ENCODE measurements at places on chromosomes 1 and 21.
A peak's percentile ranks its signal among the peaks of the same experiment; 100 is the strongest.

DNA sequence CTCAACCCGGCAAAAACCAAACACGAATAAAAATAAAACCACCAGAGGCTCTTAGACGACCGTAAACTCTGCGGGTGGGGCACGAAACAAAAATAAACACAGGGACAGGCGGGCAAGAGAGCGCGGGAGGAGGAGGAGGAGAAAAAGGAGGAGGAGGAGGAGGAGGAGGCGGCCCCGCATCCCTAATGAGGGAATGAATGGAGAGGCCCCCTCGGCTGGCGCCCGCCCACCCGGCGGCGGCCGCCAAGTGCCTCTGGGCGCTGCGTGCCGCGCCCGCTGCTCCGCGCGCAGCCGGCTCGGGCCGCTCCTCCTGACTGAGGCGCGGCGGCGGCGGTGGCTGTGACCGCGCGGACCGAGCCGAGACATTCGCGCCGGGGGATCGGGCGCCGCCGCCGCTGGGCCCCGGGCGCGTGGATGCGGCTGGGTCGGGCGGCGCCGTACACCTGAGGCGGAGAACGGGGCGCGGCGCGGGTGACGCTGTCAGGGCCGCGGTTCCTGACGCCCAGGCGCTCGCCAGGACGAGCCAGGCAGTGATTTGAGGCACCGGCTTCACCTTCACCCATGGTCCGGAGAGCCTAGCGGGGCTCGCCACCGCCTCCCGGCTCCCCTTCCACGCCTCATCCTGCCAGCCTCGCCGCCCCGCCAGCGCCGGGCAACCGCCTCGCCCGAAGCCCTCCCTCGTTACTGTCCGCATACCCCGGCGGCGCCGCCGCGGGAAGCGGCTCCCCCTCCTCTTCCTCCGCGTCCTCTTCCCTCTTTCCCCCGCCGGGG lies at the start of gene MARK1:
TSS of gene MARK1 (plus strand) at position 229 of the 771 bp plus-strand sequence. CDS start 687 bp downstream, outside the sequence.
- no peak for DNase-seq

- DNase-seq = no peak
Measured at GRCh38 chr1:216705676-216706075, 17.6 kb downstream of the ESRRG start.

DNA sequence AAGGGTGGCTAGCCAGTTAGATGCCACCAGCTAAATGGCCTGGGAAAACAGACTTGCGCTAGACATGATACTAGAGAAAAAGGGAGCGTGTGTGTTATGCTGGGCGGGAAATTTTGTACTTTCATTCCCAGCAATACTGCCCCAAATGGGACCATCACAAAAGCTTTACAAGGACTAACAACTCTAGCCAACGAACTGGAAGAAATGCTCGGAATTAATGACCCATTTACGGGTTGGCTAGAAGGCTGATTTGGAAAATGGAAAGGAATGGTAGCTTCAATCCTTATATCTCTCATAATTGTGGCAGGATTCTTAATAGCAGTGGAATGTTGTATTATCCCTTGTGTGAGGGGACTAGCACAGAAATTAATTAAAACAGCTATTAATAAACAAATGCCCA lies 27.9 kb upstream of the ZNF496 start:
- no peak for DNase-seq

GRCh38 chr1:109140392-109140791 lies 26.5 kb downstream of the ELAPOR1 start:
- DNase-seq = no peak

DNA sequence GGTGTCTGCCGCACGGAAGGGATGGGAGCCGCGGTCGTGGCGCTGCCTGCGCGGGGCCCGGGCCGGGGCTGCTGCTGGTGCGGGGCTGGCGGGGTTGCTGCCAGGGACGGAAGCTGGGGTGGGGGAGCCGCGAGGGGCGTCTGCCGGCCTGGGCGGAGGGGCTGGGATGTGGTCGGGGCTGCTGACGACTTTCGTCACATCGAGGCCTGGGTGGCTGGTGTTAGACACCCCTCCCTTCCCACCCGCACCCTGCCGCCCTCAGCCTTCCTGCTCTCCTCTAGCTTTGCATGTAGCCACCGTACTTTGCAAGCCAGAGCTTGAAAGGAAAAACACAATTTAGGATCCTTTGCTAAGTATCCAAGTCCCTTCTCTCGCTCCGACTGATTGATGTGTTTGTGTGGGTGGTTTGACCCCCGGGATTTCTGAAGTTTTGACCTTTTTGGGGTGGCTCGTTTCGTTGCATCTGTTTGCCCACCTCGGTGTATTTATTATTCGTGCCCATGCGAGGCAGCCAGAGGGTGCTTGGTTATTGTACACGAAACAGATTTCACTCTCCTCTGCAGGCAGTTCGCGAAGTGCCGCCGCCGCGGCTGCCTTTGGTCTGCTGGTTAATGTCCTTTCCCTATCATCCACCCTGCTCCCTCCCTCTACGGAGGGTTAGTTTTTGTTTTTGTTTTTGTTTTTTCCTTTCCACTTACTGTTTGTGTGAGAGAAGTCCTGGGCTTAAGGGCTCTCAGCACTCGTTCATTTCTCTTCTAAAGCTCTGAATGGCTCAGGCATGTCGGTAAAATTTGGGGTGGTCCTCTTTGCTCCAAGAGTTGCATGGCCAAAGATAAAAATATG lies 868 bp downstream of the C1orf21 start:
- DNase-seq = no peak

GRCh38 chr1:200845360-200845759 lies 27.4 kb upstream of the GPR25 start:
- DNase-seq = no peak

GRCh38 chr1:174740249-174740968 lies 259.3 kb upstream of the CACYBP start:
- DNase-seq = no peak

- DNase-seq = no peak
Measured at GRCh38 chr1:215923129-215923824, 356.2 kb downstream of the KCTD3 start.

DNA sequence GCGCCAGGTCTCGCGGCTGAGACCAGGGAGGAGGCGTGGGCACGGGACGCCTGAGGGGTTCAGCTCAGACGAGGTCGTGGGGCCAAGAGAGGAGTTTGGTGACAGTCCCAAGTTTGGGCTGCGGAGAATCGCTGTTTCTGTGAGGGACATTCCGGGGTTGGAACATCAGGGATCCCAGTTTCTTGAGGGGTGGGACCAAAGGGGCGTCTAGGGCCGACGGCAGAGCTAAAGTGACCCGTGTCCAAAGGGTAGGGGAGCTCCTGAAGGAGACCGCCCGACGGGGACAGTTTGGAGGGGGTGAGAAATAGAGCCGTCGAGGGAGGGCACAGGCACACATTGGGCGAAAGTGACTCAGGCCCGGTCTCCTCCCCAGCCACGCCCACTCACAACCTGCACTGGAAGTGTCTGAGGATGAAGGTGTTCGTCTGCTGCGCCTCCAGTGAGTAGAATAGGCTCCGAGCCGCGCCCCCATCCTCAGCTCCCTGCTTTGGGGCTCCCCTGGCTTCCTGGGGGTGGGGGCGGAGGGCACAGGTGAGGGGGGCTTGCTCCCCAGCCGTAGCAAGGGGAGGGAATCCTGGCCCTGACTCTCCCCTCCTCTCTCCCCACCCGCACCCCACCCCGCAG lies 7.0 kb downstream of the EFNA3 start:
- peak; percentile 70 for DNase-seq

- no peak for DNase-seq
Measured at GRCh38 chr1:153763365-153764225, 11.6 kb upstream of the SLC27A3 start.

DNA sequence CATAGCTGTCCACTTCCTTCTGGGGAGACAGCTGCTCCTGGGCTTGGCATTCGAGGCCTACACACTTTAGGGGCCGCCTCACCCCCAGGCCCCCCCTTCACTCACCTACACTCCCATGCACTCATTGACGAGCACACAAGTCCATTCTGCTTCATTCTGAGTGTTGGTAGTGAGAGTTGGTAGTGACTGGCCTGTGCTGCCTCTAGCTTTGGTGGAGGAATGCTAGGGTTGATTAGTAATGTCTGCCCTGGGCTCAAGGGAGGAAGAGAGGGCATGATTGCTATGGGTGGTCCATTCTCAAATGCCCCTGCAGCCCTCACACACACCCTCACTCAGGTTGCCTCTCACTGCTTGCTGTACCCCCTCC lies 30.4 kb downstream of the TRIM11 start:
- no peak for DNase-seq

GRCh38 chr21:44984792-44985440 lies 45.1 kb downstream of the SLX9 start:
- no peak for DNase-seq

DNA sequence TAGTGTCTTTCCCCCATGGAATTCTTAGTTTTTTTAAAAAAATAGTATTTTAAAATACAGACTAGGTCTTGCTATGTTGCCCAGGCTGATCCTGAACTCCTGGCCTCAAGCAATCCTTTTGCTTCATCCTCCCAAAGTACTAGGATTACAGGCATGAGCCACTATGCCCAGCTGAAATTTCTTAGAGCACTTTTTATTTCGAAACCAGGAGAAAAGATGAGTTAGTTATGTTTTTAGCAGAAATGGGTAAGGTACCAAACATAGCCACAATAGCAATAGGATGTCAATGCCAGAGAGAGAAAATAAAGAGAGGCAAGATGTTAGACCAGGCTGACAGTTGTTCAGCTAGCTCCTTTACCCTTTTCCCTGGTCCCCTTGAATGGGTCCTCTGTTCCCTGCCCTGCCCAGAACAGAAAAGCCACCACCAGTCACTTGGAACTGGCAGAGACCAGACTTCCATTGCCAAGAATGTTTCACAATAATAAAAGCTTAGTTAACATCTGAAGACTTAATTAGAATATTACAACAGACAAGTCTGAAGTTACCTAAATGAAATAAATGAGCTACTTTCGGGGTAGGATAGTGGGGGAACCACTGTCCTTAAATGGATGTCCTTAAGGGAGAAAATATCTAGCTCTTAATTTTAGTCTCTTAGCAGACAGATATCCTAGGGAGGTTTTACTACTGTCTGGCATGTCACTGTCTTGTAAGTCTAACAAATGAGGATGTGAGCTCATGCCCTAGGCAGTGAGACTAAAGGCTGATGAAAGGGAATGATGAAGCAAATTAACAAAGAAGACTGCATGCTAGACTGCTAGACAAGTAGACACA lies 54.3 kb downstream of the ABL2 start:
- DNase-seq = no peak

DNA sequence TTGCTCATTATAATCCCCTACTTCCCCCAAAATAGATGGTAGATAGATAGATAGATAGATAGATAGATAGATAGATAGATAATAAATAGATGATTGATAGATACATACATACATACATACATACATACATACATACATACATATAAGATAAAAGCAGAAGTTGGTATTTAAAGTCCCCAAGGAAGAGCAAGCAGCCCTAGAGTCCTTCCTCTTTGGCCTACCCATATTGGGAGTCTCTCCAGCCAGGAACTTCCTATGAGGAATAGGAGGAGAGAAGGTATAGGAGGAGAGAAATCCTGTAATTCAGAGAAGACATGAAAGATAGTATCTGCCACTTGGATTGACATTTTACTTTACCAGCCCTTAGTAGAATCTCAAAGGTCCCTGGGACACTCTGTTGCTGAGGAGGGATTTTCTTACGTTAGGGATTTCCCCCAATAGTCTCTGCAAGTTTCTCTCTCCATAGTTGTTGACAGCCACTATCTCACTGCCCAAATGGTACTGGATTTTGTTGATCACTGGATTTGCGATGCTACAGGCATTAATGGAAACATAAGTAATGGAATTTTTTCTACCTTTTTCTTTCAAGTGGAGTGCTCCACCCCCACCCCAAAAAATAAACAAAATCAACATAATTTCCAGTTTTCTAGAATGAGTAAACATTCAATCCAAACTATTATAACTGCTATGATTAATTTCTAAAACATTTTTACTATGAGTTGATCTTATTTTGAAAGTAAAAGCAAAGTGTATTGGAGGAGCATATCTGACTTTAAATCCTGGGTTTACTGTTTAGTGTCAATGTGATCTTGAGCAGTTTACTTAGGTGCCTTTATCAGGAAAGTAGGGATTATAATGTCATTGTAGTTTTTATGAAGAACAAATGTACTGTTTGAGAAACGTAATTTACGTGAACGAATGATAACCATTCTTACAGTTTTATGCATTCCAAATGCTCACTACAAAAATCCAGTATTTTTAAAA lies 93.2 kb upstream of the TNFSF4 start:
- DNase-seq = no peak

DNA sequence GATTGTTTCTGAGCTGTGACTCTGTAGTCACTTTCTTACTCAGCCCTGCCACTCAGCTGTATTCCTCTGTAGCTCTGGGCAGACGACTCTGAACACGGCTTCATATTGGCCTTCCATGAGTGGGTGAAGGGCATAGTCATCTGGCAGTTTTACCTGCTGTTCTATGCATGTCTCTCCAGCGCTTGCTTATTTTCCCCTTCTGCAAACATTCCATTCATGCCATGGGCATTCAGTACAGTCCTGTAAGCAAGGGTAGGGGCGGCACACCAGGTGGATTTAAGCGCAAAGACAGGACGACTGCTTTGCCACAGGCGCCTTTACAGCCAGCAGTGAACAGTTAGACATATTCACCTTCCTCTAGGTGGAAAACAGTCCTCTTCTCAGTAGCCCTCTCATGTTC lies 4.4 kb upstream of the WDR26 start:
- DNase-seq = peak; percentile 65

- no peak for DNase-seq
Measured at GRCh38 chr1:37726751-37727585, 34.7 kb downstream of the CDCA8 start.

DNA sequence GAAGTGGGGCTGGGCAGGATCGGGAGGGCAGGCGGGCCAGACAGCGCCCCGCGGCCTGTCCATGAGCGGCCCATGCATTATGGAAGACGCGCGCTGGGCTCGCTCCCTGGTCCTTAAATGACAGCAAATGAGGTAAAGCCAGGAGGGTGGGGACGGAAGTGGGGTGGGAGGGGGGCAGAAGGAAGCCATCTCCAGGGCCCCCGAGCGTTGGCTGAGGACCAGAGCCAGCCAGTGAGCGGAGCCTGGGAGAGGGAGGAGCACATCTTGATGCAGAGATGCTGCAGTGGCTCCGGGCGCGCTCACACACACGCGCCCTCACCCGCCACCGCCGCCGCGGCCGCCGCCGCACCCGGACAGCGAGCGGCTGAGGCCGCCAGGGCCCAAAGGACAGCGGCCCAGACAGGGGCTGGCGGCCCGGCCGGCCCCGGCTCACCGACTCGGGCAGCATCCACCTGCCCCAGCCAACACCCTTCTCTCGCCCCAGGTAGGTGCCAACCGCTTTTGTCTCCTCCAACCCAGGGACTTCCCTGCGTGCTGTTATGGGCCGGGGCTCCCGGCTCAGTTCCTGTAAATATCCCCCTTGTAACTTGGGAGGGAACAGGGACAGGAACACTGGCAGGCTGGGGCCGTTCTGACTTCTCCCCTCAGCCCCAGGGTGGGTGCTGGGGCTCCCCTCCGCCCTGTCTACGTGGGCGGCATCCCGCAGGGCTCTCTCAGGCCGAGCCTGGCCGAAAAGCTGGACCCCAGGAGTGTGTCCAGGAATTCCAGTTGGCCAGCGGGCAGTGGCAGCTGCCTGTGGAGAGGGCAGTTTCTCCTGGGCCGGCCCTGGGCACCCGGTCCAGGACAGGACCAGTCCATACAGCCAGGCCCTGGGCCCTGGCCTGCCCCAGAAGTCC lies at the start of gene CNTN2:
TSS of gene CNTN2 (plus strand) at position 302 of the 896 bp plus-strand sequence. CDS start 9,974 bp downstream, outside the sequence.
- DNase-seq = no peak
